ENCODE measurements at places on chromosomes 7 and 10.

GRCh38 chr7:22329816-22330524 is 27.0 kb downstream of the RAPGEF5 start:
- no peak for DNase-seq

- no peak for DNase-seq
Observed at GRCh38 chr10:86964061-86964846, 4.0 kb upstream of the ADIRF start.

DNA sequence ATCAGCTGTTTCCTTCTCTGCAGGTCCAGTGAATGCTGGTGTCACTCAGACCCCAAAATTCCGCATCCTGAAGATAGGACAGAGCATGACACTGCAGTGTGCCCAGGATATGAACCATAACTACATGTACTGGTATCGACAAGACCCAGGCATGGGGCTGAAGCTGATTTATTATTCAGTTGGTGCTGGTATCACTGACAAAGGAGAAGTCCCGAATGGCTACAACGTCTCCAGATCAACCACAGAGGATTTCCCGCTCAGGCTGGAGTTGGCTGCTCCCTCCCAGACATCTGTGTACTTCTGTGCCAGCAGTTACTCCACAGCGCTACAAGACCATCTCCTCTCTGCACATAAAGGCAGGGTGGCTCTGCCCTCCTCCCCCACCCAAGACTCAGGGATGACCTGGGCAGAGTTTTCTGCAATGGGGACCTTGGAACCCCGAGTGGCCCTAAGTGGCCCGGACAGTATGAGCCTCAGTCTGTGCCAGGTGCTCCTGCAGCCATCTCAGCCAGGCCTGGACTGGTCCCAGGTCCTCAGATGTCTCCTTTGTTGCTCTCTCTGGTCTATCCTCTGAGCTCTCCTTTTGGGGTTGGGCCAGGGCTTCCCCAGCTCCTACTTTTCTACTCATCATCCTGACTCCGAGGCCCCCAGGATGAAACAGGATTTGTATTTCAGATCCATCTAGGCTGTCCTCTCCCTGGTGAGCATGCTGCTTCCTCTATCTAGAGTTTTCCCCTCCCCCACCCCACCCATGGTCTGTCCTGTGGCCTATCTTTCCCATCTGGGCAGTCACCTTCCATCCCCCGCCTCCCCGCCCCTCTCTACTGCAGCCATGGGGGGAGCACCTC is 212.1 kb upstream of the PRSS58 start:
- no peak for DNase-seq

DNA sequence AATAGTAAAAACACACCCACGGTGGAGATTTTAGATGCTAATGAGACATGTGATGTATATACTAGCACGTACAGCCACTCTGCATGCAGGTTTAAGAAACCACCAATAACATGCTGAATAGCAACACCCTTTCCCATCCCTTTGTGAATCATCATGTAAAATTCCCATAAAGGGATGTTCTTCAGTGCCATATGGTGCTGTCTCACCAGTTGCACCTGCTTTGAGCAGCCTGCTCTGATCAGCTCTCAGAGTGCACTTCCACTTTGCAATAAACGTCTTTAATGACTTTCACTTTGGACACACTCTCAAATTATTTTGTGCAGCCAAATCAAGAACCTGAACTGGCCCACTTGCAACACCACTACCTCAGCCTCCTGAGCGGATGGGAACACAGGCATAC is 615.0 kb downstream of the ANKRD7 start:
- DNase-seq: no peak

DNA sequence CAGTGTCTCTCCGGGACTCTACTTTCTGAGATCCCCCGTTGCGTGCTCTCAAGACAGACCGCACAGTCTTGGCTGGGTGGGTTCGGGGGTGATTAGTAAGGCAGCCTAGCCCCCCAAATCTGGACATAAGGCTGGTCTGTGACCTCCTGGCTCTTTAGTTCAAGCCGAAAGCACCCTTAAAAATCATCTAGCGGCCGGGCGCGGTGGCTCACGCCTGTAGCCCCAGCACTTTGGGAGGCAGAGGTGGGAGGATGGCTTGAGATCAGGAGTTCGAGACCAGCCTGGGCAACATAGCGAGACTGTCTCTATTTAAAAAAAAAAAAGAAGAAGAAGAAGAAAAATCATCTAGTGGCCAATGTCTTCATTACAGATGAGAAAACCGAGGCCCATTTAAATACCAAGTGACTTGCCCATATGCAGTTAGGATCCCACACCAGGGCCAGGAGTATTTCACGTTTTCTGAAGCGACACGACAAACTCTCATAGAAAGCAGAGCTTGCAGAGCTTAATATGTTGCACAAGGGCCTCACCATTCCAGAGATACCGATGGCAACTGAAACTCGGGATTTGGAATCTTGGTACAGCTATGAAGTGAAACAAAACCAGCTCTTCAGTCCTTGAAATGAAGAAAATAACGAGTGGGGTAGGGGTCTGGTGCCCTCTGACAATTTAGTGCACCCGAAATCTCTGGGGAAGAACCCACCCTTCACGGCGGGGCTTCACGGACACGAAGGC is 703 bp upstream of the HILPDA start:
- no peak for DNase-seq

DNA sequence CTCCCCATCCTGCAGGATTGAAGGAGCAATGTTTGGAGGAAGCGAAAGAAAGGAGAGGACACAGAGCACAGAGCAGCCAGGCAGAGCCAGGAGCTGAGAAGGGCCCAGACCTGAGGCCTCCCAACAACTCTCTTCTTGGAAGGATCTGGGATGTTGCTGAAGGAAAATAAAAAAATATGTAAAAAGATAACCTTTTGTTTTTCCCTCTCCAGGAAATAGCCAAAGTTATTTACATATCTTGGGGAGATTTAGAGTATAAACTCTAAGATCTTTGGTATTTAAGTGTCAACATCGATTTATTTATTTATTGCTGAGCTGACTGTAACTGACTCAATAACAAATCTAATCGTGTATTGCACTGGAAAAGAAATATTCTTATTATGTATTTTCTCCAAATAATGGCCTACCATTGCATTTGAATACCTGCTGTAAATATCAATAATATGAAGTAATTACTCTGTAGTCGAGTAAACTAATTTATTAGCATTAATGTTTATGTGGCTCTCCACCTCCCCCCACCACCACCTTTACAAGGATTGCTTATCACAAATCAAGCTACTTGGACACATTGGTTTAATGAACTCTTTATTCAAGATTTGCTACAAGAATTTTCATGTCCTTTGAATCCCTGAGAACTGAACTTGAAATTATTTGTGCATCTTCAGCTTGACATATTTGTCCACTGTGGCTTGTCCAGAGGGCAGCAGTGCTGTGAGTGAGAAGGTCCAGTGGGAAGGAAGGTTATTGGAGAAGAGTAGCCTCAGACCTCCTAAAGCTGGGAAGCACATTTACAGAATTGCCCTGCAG is 1.8 kb upstream of the HOXA11 start:
- DNase-seq: no peak

DNA sequence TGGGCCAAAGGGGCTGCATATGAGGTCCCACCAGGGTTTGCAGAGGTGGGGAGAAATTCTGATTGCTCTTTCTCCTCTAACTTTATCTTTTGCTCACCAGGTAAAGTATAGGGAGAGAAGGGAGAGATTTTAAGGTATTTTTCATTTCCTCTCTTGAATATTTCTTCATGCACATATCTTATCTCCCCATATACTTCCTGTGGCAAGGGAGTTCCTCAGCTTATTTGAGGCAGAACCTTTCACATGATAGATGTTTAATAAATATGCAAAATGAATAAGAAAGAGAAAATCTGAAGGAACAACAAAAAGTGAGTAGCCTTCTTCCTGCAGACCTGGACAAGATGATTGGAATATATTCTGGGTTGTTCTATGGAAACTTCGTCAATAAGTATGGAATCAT is 67.4 kb upstream of the PDCD4 start:
- no peak for DNase-seq

- no peak for DNase-seq
Observed at GRCh38 chr7:75559355-75559975, 67.3 kb downstream of the SPDYE5 start.

- DNase-seq: no peak
Observed at GRCh38 chr7:121049028-121049791, 60.7 kb downstream of the CPED1 start.

- DNase-seq: no peak
Observed at GRCh38 chr7:113267885-113268284, 149.5 kb upstream of the SMIM30 start.

DNA sequence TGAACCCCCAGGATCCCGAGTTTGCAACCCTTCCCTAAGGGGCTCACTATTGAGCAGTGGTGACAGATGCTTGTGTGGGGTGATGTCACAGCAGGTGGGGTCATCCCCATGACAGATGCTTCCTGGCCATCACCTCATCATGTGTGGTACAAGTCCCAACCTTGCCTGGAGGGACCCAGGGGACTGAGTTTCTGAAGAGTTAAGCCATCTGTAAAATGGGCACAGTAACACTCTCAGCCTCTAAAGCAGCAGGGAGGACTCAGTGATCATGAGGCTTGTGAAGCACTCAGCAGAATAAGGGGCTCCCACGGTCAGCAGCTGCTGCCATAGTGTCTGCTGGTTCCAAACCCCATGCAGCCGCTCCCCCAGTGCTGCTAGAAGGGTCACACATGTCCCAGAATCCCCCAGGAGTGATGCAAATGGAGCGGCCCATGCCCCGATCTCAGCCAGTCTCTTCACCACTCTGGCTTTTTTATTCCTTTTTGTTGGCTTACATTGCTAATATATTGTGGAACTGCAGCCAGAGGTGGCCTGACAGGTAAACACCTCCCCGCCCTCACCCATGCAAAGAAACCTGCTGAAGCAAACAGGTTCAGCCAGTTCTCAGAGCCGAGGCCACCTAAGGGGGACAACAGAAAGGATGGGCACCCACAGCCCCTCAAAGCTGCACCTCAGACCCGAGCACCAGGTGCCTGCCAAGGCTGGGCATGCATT is 102.1 kb upstream of the PDGFA start:
- DNase-seq: no peak

DNA sequence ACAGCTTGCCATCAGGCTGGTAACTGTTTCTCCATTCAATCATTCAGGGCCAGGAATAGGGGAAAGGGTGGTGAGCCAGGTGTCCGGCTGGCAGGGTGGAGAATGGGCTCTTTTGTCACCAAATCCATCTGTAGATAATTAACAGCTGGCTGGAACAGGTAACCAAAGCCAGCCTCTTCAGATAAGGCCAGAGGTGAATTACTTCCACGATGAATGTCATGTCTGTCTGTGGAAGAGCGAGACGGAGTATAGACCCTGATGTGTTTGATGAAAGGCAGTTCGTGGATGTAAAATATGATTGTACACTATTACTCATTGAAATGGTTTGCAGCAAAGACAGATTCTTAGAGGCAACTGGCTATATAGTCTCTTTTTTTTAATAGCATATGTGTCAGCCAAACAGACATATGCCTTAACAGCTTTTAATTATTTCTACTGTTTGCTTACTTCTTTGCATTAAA is 149.8 kb downstream of the KLF6 start:
- peak; percentile 3 for DNase-seq

DNA sequence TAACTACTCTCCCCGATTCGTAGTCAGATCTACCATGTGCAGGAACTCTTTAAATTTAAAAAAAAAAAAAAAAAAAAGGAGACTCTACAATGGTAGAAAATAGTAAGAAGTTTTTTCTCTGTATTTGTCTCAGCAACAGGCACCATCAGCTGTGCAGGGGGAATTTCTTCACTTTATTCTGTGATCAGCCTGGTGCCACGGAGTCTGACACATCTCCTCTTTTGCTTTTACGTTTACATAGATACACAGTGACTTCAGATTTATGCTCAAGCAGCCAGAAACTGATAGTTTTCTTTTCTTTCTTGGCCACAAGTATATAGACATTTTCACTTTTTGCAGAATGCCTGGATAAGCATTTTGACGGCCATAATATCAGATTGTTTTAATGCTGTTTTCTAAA is 190.6 kb upstream of the AKR1E2 start:
- DNase-seq: no peak

- DNase-seq: peak; percentile 71
Observed at GRCh38 chr7:143487566-143487965, 9.9 kb downstream of the TAS2R41 start.

- no peak for DNase-seq
Observed at GRCh38 chr10:34494012-34494411, 321.1 kb downstream of the PARD3 start.

All from NCI-H2081 (cell line).